ENCODE measurements at places on chromosomes 2 and 18. TPM values are rescaled to one million over a fixed set of nuclear protein-coding genes. Genes with fewer than 3 reads are reported as not detected.

DNA sequence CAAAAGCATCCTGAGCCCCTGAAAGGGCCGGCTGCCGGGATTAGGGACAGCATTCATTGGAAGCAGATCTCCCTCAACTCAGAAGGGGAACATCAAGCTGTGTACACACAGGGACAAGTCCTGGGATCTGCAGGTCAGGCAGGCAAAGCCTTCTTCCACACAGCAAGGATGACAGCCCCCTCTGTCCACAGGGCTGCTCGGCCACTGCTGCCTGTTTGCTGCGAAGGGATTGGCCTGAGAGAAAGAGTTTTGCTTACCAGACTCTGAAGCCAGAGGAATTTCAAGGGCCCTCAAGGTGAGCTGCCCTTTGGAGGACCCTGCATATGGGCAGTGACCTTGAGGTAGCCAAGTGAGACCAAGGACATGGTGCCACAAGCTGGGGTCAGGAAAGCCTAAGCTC is 11.1 kb downstream of the ZBTB7C start:
- DNase-seq, result no peak

DNA sequence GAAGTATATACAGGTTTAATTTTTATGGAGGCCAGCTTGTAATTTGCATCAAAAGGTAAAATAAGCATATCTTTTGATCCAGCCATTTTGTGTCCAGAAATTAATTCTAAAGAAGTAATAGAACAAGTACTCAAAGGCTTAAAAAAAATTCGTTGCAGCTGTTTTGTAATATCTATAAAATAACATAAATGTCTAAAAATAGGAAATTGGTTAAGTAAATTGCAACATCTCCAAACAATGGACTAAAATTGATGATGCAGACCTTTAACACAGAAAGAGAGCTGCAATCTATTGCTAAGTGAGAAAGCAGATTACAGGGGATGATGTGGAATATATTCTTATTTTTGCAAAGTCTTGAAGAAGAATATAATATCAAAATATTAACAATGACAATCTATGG is 19.4 kb downstream of the AAK1 start:
- peak; percentile 53 for DNase-seq

DNA sequence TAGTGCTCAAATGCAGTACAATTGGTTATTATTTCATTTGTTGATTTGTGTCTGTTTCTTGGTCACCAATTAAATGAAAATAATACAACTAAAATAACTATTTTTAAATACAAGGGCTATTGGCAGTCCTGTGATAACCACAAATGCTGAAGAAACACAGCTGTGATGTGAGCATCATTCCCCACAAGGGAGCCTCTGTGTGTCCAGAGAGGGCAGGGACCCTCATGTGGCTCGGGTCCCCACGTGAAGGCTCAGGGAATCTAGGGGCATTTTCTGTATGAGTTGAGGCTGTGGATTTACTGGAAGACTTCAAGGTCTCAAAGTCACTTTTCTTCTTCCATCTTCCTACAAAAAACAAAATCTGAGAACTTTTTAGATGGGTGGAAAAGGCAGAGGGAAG is 316.1 kb upstream of the RAB12 start:
- no peak for DNase-seq

DNA sequence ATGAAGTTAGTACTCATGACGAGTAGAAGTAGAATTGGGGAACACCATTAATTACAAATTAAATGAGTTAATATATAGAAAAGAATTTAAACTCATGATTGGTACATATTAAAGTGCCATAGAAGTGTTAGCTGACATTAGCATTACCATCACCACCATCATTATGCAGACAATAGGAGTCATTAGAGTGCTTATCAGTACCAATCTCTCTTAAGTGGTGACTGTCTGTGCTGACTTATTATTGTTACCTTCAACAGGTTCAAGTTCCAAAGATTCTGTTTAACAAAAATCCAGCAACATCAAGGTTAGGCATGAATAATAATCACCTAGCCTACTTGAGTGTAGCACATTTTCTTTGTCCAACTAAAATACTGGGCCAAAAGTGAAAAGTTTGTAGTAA is 108.8 kb upstream of the MAPRE2 start:
- DNase-seq, result no peak

- DNase-seq, result no peak
Measured at GRCh38 chr2:216901273-216901672, 41.4 kb upstream of the TNP1 start.

DNA sequence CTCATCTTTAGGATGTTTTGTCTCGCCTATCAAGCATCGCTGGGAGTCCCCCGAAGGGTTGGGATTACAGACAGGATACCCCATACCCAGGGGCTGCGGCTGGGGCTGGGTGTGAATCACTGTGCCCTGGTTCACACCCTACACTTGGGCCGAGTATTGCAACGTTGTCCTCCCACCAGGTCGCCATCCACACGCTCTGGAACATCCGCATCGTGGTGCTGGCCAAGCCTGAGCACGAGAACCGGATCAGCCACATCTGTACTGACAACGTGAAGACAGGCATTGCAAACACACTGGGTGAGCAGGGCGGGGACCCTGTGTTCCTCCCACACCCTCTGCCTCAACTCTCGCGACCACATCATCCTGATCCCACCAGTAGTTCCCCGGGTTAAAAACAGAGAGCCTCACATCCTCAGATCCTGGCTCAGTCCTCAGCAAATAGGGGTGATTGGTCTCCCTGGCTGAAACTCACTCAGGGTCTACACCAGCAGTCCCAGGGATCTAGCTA is 87.3 kb upstream of the ATG16L1 start:
- DNase-seq, result no peak

GRCh38 chr2:152613235-152613634 is 104.0 kb downstream of the PRPF40A start:
- DNase-seq, result peak; percentile 22

DNA sequence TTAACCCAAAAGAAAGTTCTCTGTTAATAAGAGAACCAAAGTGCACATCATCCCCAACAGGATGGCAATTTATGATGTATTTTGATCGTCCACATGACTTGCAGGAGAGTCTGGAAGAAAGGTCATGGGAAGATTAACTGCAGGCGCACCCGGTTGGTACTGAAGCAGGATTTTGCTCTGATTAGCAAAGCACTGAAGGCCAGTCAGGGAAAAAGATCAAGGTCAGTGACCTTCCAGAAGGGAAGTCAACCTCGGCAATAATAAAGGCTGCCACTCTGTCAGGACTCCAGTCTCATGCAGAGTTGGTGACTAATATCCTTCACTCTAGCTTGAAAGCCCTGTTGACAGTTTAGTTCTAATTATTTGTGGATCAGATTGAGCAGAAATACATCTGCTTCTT is 432.7 kb upstream of the RAB12 start:
- no peak for DNase-seq

- DNase-seq, result no peak
Measured at GRCh38 chr2:64086347-64087082, 57.7 kb downstream of the PELI1 start.

DNA sequence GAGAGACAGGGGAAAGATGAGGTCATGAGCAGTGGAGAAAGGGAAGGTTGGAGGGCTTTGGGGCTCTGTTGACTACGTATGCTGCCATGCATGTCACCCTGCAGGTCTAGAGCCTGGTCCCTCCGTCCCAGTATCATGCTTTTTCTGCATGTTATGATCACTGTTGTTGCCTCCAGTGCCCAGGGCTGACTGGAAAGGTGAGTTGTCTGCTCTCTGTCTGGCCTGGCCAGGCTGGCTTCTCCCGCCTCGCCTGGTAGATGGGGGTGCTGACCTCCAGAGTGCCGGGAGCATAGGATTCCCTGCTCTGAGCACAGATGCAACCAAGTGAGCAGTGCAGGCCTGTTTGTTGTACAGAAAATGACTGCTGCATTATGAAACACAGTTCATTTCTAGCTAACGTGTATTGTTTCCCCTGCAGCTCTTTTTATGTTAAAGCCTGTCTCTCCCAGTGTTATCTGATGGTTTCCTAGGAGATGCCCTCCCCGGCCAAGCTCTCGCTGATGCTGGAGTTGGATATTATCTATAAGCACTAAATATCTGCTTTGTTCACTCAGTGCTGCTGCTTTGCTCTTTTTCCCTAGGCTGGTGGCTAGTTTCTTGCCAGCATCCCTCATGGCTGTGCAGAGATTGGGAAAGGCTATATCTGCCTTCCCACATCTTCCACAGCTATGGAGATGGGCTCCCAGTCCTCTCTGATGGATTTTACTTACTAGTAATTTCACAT is 158.2 kb downstream of the TDRD15 start:
- DNase-seq, result no peak

- DNase-seq, result peak; percentile 17
Measured at GRCh38 chr2:62423883-62424458, 82.0 kb downstream of the TMEM17 start.

KCNK3 gene
- not detected for total RNA-seq

GRCh38 chr2:46847726-46848412 is 67.7 kb downstream of the MCFD2 start:
- peak; percentile 97 for DNase-seq

CNGA3 gene
- total RNA-seq, result 0.18 TPM

- DNase-seq, result peak; percentile 34
Measured at GRCh38 chr2:68806511-68807109, 64.6 kb downstream of the BMP10 start.

DQX1 gene
- total RNA-seq, result 0.27 TPM

GRCh38 chr2:19538411-19538963 is 180.1 kb upstream of the OSR1 start:
- DNase-seq, result peak; percentile 95

GRCh38 chr2:102678442-102678841 is 59.1 kb downstream of the SLC9A2 start:
- no peak for DNase-seq

GRCh38 chr2:142044197-142044596 is 86.6 kb downstream of the LRP1B start:
- no peak for DNase-seq

GRCh38 chr2:85920810-85921545 is 32.2 kb upstream of the ST3GAL5 start:
- peak; percentile 57 for DNase-seq

TGFBRAP1 gene
- total RNA-seq, result 7.0 TPM

- no peak for DNase-seq
Measured at GRCh38 chr18:31688606-31689005, 4.2 kb upstream of the B4GALT6 start.

DNA sequence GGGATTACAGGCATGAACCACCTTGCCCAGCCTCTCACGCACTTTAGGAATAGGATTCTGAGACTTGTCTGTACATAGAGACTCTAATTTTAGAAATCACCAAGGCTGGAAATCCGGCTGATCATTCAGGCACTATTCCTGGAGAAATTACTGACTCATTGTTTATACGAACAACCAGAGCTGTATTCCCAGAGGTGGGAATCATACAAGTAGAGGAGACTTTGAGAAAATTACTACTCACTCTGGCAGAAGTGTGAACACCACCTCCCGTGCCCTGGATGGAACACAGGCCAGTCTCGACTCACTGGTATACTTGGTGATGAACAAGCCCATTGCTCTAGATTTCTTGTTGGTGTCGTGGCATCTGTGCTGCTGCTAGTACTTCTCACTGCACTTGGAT is 5.8 kb upstream of the ADNP2 start:
- peak; percentile 82 for DNase-seq

GRCh38 chr2:13681936-13682335 is 950.6 kb upstream of the LRATD1 start:
- DNase-seq, result no peak

- no peak for DNase-seq
Measured at GRCh38 chr18:21129566-21130216, 18.1 kb upstream of the ROCK1 start.

DNA sequence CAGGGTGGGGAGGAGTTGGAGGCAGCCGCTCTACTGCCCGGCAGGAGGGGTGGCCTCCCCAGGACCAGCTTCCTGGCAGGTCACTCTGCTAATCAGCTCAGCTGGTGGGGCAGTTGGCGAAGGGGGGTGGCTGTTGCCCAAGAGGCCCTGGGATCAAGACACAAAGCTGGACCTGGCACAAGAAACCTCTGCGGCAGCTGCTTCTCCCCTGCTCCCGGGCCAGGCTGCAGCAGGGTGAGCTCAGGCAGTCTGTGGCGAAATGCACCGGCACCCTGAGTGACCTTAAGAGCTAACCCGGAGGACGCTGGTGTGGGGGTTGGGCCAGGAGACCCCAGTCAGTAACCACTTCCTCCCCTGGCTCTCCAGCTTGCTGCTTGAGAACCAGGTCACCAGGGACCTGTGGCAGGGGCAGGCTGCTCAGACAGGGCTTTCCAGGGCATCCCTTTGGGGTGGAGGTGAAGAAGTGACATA is 31.1 kb downstream of the TOGARAM2 start:
- DNase-seq, result peak; percentile 35

DNA sequence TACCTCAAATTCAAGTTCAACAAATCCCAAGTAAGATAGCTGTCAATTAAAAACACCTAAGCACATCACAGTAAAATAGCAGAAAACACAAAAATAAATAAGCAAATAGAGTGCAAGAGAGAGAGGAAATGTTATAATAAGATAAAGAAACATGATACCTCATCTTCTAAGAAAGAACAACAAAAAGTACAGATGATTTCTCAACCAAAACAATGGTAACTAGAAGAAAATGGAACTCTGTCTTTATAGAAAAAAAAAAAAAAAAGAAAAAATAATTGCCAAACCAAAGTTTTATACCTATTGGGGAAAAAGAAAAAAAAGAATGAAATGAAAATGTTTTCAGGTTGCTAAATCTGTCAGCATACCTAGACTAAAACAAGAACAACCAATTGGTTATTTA is 1253.5 kb upstream of the CDH2 start:
- DNase-seq, result no peak

TWSG1 gene
- total RNA-seq, result 157 TPM

DNA sequence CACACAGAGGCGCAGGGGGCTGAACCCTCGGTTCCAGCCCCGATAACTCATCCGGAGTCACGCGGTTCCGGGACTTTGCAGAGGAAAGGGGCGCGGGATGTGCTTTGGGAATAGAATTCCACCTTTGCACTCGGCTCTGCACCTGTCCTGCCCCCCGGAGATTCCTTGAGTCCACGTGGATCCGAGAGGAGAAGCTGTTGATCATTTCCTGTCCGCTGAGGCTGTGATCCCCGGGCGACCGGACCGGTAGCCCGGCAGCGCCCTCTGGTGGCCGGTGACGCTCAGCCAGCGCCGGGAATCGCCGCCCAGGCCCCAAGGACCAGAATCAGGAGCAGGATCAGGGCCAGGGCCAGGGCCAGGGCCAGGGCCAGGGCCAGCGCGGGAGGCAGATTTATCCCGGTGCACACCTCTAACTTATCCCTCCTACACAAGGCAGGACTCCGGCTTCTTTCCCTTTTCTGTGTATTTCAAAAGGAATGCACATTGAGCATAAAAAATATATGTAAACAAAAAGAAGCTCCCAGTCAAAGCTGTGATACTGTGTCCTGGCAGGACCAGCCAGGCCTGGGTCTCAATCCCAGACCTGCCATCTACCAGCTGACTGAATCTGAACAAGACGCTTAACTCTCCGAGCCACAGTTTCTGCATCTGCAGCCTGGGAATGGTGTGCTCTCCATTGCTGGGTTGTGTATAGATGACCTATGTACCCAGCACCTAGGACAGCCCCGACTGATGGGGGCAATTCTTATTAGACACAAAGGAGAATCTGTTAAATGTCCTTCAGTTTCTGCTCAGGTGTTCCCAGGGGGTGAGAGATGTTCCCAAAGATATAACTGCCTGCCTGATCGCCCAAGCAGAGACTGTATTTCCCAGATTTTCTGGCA is 8.5 kb upstream of the SPATA3 start:
- DNase-seq, result peak; percentile 61

ARHGEF33 gene
- 0.25 TPM for total RNA-seq

ALK gene
- 0.27 TPM for total RNA-seq

RAD51AP2 gene
- not detected for total RNA-seq

C2orf78 gene
- not detected for total RNA-seq

- DNase-seq, result peak; percentile 11
Measured at GRCh38 chr2:225841314-225841713, 441.8 kb downstream of the NYAP2 start.

Data from fibroblast of the aortic adventitia (primary cell).